B cell (primary cell): ENCODE measurements at places on chromosomes 1 and 21. TPM values are rescaled to one million over a fixed set of nuclear protein-coding genes. Genes with fewer than 3 reads are reported as not detected.
A peak's percentile ranks its signal among the peaks of the same experiment; 100 is the strongest.

DNA sequence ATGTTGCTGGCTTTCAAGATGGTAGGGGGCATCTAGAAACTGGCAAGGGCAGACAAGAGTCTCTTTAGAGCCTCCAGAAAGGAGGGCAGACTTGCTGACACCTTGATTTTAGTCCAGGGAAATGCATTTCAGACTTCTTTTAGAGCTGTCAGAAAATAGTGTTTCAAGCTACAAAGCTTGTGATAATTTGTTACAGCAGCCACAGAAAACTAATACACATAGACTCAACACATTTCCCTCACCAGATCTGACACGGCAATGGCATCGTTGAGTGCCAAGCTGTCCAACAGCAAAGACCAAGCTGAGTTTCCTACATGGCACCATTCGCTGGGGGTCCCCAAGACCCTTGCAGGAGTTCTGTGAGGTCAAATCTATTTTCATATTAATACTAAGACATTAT is 62.0 kb downstream of the SLC9A1 start:
- no peaks in the 10 kb centered on the region for H3K4me1 ChIP-seq
- no peaks in the 10 kb centered on the region for H3K27me3 ChIP-seq
- no peak for DNase-seq

DNA sequence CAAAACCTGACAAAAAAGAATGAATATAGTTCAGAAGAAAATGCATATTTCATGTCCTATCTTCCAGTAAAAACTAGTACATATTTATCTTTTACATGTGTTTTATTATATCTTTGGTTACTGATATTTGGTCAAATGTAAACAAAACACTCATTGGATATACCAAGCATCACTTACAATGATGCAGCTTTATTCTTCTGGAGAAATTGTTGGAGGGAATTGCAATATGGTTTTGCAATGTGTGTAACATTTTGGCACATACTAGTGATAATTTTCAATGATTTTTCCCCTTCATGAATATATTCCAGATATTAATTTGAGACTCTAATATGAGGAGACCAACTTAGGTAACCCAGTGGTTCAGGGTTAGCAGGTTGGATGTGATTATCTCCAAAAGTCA is 146.1 kb downstream of the ZC3H11B start:
- no peak overlapping the region for H3K27ac ChIP-seq
- H3K27me3 ChIP-seq, result no peaks in the 10 kb centered on the region
- H3K36me3 ChIP-seq, result no peaks in the 10 kb centered on the region
- peaks cover 5% of the 10 kb centered on the region for H3K4me1 ChIP-seq

GRCh38 chr1:227429447-227430359 is 111.4 kb upstream of the CDC42BPA start:
- H3K4me1 ChIP-seq, result no peaks in the 10 kb centered on the region
- H3K27me3 ChIP-seq, result no peaks in the 10 kb centered on the region
- no peak for DNase-seq
- H3K4me3 ChIP-seq, result no peak overlapping the region
- no peak overlapping the region for H3K27ac ChIP-seq
- H3K36me3 ChIP-seq, result no peaks in the 10 kb centered on the region

- no peaks in the 10 kb centered on the region for H3K36me3 ChIP-seq
- peaks cover 19% of the 10 kb centered on the region for H3K4me1 ChIP-seq
- H3K27ac ChIP-seq, result no peak overlapping the region
- no peak overlapping the region for H3K4me3 ChIP-seq
- DNase-seq, result no peak
- no peaks in the 10 kb centered on the region for H3K27me3 ChIP-seq
These were observed 51.3 kb upstream of the RUNX1 start for GRCh38 chr21:35100349-35100811.

- H3K27me3 ChIP-seq, result no peaks in the 10 kb centered on the region
- H3K4me1 ChIP-seq, result no peaks in the 10 kb centered on the region
- H3K36me3 ChIP-seq, result no peaks in the 10 kb centered on the region
- no peak overlapping the region for H3K4me3 ChIP-seq
- H3K27ac ChIP-seq, result no peak overlapping the region
These were observed 607.5 kb downstream of the USP25 start for GRCh38 chr21:16337266-16337665.

Gene INAVA
- 0.34 TPM in 1 of 2 replicates, not detected in the other for total RNA-seq

- H3K27ac ChIP-seq, result no peak overlapping the region
- H3K27me3 ChIP-seq, result peaks cover 8% of the 10 kb centered on the region
- H3K36me3 ChIP-seq, result no peaks in the 10 kb centered on the region
- H3K4me1 ChIP-seq, result no peaks in the 10 kb centered on the region
These were observed 23.5 kb upstream of the COL6A1 start for GRCh38 chr21:45957981-45958600.

DNA sequence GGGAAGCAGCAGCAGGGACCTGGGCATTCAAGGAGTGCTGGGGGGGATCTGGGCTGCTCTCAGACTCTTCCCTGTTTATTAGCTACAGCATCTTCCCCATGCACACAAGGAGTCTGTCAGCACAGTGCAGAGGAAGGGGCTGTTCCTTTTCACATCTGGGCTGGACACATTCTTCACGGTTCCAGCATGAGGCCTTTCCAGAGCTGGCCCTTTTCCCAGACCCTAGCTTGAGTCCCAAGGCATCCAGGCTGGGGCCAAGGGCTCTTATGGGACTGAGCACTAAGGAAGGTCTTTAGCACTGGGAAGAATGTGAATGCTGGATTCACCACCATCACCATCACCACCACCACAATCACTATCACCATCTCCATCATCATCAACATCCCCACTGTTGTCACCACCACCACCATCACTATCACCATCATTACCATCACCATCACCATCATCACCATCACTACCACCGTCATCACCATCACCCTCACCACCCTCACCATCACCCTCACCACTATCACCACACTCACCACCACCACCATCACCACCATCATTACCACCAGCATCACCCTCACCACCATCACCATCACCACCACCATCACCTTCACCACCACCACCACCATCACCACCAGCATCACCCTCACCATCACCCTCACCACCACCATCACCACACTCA is 28.4 kb downstream of the PARK7 start:
- no peaks in the 10 kb centered on the region for H3K4me1 ChIP-seq
- DNase-seq, result no peak
- H3K27ac ChIP-seq, result no peak overlapping the region
- H3K27me3 ChIP-seq, result no peaks in the 10 kb centered on the region
- H3K36me3 ChIP-seq, result peaks cover 10% of the 10 kb centered on the region

Gene ALX3
- total RNA-seq, result not detected in 2 replicates

GRCh38 chr1:116377541-116378529 is 4.8 kb downstream of the ATP1A1 start:
- H3K27ac ChIP-seq, result peak overlapping the region; percentile 75
- H3K4me1 ChIP-seq, result peaks cover 58% of the 10 kb centered on the region
- DNase-seq, result peak; percentile 73
- H3K27me3 ChIP-seq, result no peaks in the 10 kb centered on the region

- H3K27ac ChIP-seq, result no peak overlapping the region
- H3K36me3 ChIP-seq, result no peaks in the 10 kb centered on the region
- no peak for DNase-seq
- H3K4me3 ChIP-seq, result no peak overlapping the region
These were observed 176.5 kb downstream of the HIVEP3 start for GRCh38 chr1:41742219-41742618.

GRCh38 chr1:94783342-94784189 is 36.6 kb upstream of the SLC44A3 start:
- no peak overlapping the region for H3K4me3 ChIP-seq
- no peak for DNase-seq
- no peaks in the 10 kb centered on the region for H3K4me1 ChIP-seq
- H3K27ac ChIP-seq, result no peak overlapping the region

Gene CLDN17
- not detected in 2 replicates for total RNA-seq

- no peaks in the 10 kb centered on the region for H3K36me3 ChIP-seq
- no peak overlapping the region for H3K4me3 ChIP-seq
- no peaks in the 10 kb centered on the region for H3K27me3 ChIP-seq
- no peak overlapping the region for H3K27ac ChIP-seq
These were observed 424.0 kb downstream of the KIF26B start for GRCh38 chr1:245578771-245579170.

DNA sequence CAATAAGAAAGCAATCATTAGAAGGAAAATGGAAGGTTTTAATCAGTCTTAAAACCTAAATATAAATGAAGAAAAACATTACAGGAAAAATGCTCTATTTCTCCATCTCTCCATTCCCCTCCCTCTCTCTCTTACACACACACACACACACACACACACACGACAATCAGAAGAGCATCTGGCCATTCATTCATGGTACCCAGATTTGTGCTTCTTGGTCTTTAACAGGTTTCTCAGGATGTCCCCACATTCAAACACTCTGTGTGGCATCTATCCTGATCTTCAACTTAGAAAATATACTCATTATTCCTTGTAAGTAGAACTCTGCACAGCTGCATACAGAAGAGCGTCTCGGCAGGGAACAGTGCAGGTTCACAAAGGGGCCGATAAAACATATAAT is 779 bp downstream of the LRRC40 start:
- no peak overlapping the region for H3K27ac ChIP-seq
- H3K4me3 ChIP-seq, result peak overlapping the region; percentile 91
- no peak for DNase-seq
- no peaks in the 10 kb centered on the region for H3K27me3 ChIP-seq
- H3K4me1 ChIP-seq, result peaks cover 30% of the 10 kb centered on the region

DNA sequence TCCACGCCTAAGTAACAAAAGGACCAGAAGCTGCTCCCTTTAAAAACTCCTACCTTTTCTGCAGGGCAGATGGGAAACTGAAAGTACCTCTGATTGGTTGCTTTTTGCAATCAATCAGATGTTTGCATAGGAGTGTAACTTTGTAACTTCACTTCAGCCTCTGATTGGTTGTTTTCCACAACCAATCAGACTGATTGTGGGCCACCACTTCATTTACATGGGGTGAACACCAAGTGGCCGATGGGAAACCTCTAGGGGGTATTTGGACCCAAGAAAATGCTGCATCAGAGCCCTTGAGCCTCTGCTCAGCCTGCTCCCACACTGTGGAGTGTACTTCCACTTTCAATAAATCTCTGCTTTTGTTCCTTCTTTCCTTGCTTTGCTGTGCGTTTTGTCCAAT is 32.8 kb upstream of the CD1D start:
- H3K4me1 ChIP-seq, result peaks cover 32% of the 10 kb centered on the region
- no peaks in the 10 kb centered on the region for H3K36me3 ChIP-seq
- no peaks in the 10 kb centered on the region for H3K27me3 ChIP-seq

- H3K36me3 ChIP-seq, result no peaks in the 10 kb centered on the region
- peaks cover 11% of the 10 kb centered on the region for H3K4me1 ChIP-seq
- DNase-seq, result no peak
These were observed 21.0 kb upstream of the CLSTN1 start for GRCh38 chr1:9844756-9845155.

Gene ETV3L
- not detected in 2 replicates for total RNA-seq

Gene DSCAM
- total RNA-seq, result not detected in 2 replicates

Gene GSTM1
- total RNA-seq, result 28.8 and 30.5 TPM in 2 replicates

GRCh38 chr1:26300578-26301275 is 5.7 kb downstream of the UBXN11 start:
- H3K36me3 ChIP-seq, result no peaks in the 10 kb centered on the region
- no peak overlapping the region for H3K27ac ChIP-seq
- DNase-seq, result no peak
- peaks cover 30% of the 10 kb centered on the region for H3K4me1 ChIP-seq
- H3K27me3 ChIP-seq, result no peaks in the 10 kb centered on the region

Gene SLC1A7
- not detected in 2 replicates for total RNA-seq

- no peaks in the 10 kb centered on the region for H3K4me1 ChIP-seq
- H3K4me3 ChIP-seq, result no peak overlapping the region
- peaks cover 2% of the 10 kb centered on the region for H3K27me3 ChIP-seq
- H3K36me3 ChIP-seq, result no peaks in the 10 kb centered on the region
- H3K27ac ChIP-seq, result no peak overlapping the region
- DNase-seq, result no peak
These were observed 22.1 kb upstream of the ZBTB21 start for GRCh38 chr21:42032266-42032665.

GRCh38 chr1:54302951-54303843 is 103.0 kb downstream of the SSBP3 start:
- H3K36me3 ChIP-seq, result no peaks in the 10 kb centered on the region
- H3K27ac ChIP-seq, result no peak overlapping the region
- no peak overlapping the region for H3K4me3 ChIP-seq
- DNase-seq, result no peak
- no peaks in the 10 kb centered on the region for H3K27me3 ChIP-seq
- peaks cover 8% of the 10 kb centered on the region for H3K4me1 ChIP-seq

- H3K27ac ChIP-seq, result peak overlapping the region; percentile 57
- no peaks in the 10 kb centered on the region for H3K36me3 ChIP-seq
- H3K27me3 ChIP-seq, result no peaks in the 10 kb centered on the region
- H3K4me3 ChIP-seq, result no peak overlapping the region
These were observed 30.0 kb downstream of the TENT5C start for GRCh38 chr1:117635805-117636204.

DNA sequence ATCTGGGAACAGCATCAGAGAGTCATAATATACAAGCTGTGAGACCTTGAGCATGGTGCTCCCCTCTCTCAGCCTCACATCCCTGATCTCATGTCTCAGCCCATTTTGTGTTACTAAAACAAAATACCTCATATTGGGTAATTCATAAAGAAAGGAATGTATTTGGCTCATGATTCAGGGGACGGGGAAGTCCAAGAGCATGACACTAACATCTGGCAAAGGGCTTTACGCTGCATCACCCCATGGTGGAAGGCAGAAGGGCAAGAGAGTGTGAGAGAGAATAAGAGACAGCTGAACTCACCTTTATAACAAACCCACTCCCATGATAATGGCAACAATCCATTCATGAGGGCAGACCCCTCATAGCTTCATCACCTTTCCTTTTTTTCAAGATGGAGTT is 36.5 kb downstream of the RNASEL start:
- no peak for DNase-seq
- H3K27ac ChIP-seq, result no peak overlapping the region
- H3K27me3 ChIP-seq, result no peaks in the 10 kb centered on the region
- no peaks in the 10 kb centered on the region for H3K36me3 ChIP-seq

DNA sequence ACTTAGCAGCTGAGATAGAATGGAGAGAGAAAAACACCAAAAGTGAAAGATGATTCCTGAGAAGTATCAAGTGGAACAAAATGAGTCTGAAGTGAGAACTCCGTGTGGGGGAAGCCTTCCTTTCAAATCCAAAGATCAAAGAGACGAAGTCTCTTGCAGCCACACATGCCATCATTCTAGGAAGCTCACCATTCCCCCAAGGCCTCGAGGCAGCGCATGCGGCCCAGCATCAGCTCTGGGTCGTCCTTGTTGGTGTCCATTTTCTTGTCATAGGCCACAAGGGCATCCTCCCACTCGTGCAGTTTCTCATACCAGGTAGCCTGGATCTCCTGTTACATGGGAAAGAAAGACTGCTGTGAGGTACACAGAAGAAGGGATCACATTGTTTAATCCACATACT is 32.2 kb upstream of the ANGPTL7 start:
- DNase-seq, result no peak
- no peak overlapping the region for H3K4me3 ChIP-seq
- H3K27me3 ChIP-seq, result no peaks in the 10 kb centered on the region
- no peak overlapping the region for H3K27ac ChIP-seq

- no peaks in the 10 kb centered on the region for H3K27me3 ChIP-seq
- H3K36me3 ChIP-seq, result peaks cover 8% of the 10 kb centered on the region
- H3K4me3 ChIP-seq, result no peak overlapping the region
- no peak for DNase-seq
These were observed 13.4 kb downstream of the ZCCHC17 start for GRCh38 chr1:31310198-31310597.

Gene KPRP
- total RNA-seq, result not detected in 2 replicates

Gene HSPG2
- 4.3 and 4.5 TPM in 2 replicates for total RNA-seq
